ENCODE measurements at places on chromosomes 4 and X. TPM values are rescaled to one million over a fixed set of nuclear protein-coding genes. Genes with fewer than 3 reads are reported as not detected.

GRCh38 chr4:161829591-161829990 lies 334.2 kb downstream of the FSTL5 start:
- DNase-seq = no peak

GRCh38 chr4:127732623-127733328 lies 2.6 kb downstream of the SLC25A31 start:
- DNase-seq = peak; percentile 63

DNA sequence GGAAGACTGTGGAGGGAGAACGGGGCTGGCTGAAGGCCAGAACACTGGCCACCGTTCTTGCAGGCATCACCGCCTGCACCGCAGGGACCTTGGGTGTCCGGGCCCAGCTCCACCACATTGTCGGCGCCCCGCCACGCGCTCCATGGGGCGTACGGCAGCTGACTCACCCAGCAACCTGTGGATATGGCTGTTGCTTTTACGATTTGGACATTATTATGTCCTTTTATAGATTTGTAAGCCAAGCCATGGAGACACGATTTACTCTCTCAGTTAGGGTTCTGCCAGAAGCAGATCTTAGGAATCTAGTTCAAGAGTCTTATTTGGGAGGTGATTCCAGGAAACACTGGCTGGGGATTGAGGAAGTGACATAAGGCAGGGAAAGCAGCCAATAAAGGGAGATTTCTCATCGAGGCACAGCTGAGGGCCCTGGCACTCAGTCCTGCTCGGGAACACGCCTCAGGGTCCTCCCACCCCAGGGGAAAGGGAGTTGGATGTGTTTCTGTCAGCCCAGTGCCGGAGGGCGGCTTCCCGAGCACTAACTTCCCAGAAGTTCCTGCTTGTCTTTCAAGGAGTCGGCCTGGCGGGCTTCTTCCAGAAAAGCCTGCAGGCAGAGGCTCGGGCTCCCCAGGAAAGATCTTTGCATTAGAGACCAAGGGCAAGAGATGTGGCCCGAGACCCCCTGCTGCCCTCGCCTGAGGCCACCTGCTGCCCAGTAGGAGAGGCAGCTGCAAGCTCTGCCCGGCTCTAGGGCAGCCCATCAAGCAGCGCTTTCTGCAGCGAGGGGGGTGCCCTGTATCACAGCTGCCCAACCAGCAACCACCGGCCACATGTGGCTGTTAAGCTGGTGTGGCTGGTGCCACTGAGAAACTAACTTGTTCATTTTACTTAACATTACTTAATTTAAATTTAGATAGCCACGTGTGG lies 52.9 kb downstream of the CRMP1 start:
- DNase-seq = peak; percentile 62

- no peak for DNase-seq
Observed at GRCh38 chr4:94371290-94371689, 28.7 kb upstream of the HPGDS start.

- peak; percentile 63 for DNase-seq
Observed at GRCh38 chr4:173536808-173537429, 6.9 kb upstream of the HAND2 start.

DNA sequence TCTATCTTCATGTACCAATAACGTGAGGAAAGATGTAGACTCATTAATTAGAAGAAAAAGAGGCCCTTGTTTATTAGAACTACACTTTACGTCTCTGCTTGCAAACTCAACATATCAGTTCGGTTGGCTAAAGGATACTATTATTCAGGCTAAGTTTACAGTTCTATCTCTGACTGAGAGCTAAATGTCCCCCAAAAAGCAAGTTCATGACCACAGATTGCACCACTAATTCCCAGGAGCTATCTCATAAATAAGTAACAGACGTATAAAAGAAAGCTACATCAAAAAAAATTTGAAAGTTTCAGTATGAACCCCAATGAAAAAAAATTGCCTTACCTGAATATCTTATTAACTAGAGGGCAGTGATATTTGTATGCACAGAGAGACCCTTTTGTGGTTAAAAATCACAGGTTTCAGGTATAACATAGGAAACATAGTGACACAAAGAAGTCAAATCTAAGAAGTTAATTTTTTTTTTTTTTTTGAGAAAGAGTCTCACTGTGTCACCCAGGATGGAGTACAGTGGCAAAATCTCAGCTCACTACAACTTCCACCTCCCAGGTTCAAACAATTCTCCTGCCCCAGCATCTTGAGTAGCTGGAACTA lies 128.9 kb downstream of the MAB21L2 start:
- no peak for DNase-seq

- DNase-seq = no peak
Observed at GRCh38 chr4:96354036-96354712, 514.3 kb downstream of the PDHA2 start.

- peak; percentile 13 for DNase-seq
Observed at GRCh38 chrX:131288738-131289511, at the start of gene IGSF1. Gene IGSF1 (minus strand): TSS chrX:131289306. CDS start chrX:131286674, 2,632 bp downstream.

DNA sequence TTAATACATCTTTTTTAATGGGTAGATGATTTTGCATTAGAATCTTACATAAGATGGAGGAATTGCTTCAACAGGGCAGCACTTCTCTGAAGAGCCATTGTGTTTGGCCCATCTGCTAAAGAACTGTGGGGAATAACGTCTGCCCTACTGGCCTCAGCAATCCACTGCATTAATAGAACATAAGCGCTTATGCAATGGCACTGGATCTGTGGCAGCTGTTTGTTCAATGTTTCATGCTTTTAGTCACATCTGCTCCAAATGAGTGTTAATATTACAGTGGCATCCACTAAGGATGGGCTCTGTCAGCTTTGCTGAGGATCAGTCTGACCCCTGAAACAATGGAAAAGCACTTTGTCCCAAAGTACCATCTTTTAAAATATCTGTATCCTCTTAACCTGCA lies 279.0 kb upstream of the GK2 start:
- DNase-seq = no peak

DNA sequence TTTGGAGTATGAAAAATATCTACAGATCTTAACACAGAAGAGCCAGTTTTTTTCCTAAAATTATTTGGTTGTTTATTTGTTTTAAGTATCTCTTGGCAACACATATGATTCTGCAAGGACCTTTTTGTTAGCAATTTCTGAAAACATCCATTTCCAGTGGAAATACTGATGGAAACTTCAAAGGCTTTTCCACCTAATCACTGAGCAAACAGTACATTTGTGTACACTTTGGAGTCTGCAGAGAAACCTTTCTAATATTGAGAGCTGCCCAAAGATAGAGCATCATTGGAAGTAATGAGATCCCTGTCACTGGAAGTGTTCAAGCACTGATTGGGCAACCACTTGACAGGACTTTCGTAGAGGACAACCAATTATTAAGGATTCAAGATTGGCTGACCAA lies 69.7 kb upstream of the TFDP3 start:
- DNase-seq = no peak

GRCh38 chr4:77006753-77007353 lies 57.3 kb downstream of the SEPTIN11 start:
- peak; percentile 36 for DNase-seq

GRCh38 chr4:147837435-147837834 lies 105.5 kb downstream of the ARHGAP10 start:
- peak; percentile 19 for DNase-seq

GRCh38 chr4:2511645-2512131 lies 24.8 kb upstream of the FAM193A start:
- no peak for DNase-seq

GRCh38 chr4:7204656-7205387 lies 12.5 kb downstream of the SORCS2 start:
- no peak for DNase-seq

DNA sequence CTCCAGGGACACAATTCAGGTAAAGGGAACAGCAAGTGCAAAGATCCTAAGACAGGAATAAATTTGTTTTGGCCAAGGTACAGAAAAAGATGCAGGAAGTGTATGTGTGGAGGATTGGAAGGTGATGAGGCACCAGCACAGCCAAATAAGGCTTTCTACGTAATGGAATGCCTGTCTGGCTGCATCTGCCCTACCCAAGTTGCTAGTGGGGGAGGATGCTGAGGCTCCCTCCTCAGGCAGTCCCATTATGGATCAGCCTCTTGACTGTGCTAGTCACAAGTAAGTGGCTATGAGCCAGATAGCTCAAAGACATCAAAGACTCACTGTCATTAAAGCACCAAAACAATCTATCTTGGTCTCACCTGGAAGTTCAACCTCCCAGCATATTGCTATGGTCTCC lies 300.9 kb upstream of the FAT4 start:
- peak; percentile 11 for DNase-seq

GRCh38 chr4:23922541-23923111 lies 32.8 kb upstream of the PPARGC1A start:
- DNase-seq = no peak

DNA sequence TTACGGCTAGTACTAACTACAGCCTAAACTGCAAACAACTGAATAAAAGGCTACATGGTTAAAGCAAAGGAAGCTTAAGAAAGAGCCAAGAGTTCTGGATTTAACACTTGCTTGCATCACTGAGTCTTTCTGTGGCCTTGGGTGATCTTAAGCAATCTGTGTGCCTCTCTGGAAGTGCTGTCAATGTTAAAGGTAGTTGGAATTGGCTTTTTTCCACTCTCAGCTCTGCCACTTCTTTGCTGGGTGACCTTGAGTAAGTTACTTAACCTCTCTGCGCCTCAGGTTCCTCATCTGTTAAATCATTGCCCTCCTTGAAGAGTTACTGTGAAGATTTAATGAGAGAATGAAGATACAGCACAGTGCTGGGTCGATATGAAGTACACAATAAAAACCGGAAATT lies 15.7 kb downstream of the SLC2A9 start:
- DNase-seq = no peak

DNA sequence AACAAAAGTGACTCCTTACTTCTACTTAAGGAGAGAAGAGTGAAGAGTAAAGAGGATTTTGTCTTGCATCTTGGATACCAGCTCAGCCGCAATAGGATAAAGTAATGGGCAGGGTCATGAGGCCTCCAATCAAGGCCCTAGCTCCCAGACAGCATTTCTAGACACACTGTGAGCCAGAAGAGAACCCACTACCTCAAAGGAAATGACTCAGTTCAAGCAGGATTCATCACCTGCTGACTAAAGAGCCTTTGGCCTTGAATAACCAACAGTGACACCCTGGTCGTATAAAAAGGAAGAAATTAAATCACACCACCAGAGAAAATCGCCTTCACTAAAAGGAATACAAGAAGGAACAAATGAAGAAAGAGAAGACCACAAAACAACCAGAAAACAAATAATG lies 416.1 kb downstream of the PCDH18 start:
- no peak for DNase-seq

GRCh38 chr4:120622601-120623000 lies 299.9 kb downstream of the PRDM5 start:
- no peak for DNase-seq

GRCh38 chrX:129629837-129630236 lies 24.9 kb downstream of the APLN start:
- no peak for DNase-seq

DNA sequence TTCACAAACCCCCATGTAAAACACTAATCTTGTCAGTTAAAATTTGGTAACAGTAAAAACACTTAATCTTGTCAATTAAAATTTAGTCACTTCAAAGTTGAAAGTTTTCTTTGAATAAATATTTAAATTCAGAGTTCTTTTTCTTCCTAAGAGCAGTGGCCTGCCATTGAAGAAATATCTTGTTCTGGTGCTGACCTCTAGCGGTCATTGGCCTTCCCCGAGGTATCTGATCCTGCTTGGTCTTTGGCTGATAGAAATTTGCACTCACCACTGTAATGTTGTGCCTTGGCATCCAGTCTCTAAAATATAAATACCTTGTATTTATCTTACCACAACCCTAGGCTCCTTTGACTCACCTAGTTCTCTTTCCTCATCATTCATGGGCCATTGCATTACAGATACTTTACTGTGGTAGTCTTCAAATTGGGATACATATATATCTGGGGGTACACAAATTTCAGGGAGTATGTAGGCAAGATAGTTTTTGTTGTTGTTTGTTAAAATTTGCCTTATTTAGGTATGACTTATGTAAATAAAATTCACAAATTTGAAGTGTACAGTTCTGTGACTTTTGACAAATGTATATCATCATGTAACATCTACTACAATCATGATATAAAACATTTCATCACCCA lies 6.7 kb upstream of the ART3 start:
- peak; percentile 82 for DNase-seq

GRCh38 chrX:71917621-71918343 lies 7.1 kb downstream of the NHSL2 start:
- DNase-seq = peak; percentile 53

DNA sequence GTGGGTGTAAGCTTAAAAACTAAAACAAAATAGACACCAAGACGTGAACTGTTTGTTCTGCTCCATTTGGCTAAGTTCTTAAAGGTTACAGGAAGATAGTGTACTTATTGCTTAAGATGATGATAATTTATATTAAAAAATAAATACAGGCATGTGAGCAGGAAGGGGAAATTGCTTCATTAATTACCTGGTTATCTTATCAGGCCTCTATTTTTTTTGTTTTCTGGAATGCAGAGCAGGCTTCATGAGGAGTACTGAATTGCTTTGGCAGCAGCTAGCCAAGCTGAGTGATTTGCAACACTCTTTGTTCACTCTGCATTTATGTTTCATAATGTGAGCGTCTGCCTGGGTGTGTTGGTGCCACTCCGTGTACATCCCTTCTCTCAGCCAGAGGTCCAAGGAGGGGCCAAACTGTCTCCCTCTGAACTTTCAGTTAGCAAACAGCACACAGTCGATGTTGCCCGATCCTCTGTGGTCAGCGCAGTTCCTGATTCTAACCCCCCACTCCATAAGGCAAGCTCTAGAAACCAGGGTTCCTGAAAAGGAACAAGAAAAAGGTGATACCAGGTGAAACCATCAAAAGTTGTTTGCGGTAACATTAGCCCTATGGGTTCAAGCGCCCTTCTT lies 348.2 kb downstream of the SPRY1 start:
- no peak for DNase-seq

Gene SPON2
- polyA plus RNA-seq = 5.3 TPM

Gene TDO2
- not detected for polyA plus RNA-seq

Gene HDX
- polyA plus RNA-seq = 3.8 TPM

Gene USP46
- 9.4 TPM for polyA plus RNA-seq

Gene PHKA1
- 1.4 TPM for polyA plus RNA-seq

Gene EPHA5
- not detected for polyA plus RNA-seq

Gene MGAT4D
- polyA plus RNA-seq = not detected

Gene GABRQ
- polyA plus RNA-seq = not detected

Gene RAB41
- polyA plus RNA-seq = not detected

Gene FRMPD4
- not detected for polyA plus RNA-seq

Gene ATOH1
- polyA plus RNA-seq = not detected

Gene PNMA6A
- not detected for polyA plus RNA-seq

Gene PABPC1L2A
- polyA plus RNA-seq = not detected

Gene GUCY1B1
- 0.56 TPM for polyA plus RNA-seq

Gene SERTM2
- not detected for polyA plus RNA-seq

Gene RTL9
- polyA plus RNA-seq = 0.20 TPM

Gene EFHC2
- 0.27 TPM for polyA plus RNA-seq

Gene SMR3B
- polyA plus RNA-seq = not detected

Gene SUPT20HL1
- not detected for polyA plus RNA-seq

Gene CHST7
- 9.8 TPM for polyA plus RNA-seq

Measured in GM23248 (cell line).